ENCODE measurements at places on chromosomes 7 and 10. TPM values are rescaled to one million over a fixed set of nuclear protein-coding genes. Genes with fewer than 3 reads are reported as not detected.

ACTL6B gene
- not detected for total RNA-seq

AMZ1 gene
- total RNA-seq: not detected

TMEM176B gene
- total RNA-seq: not detected

GPR158 gene
- total RNA-seq: not detected

PAPOLB gene
- total RNA-seq: not detected

ST8SIA6 gene
- 0.52 TPM for total RNA-seq

NEUROD6 gene
- total RNA-seq: not detected

KLHDC10 gene
- 36.9 TPM for total RNA-seq

AVPI1 gene
- 305 TPM for total RNA-seq

CREM gene
- total RNA-seq: 30.2 TPM

CYP3A7 gene
- not detected for total RNA-seq

FMC1 gene
- total RNA-seq: 11.8 TPM

DGKB gene
- not detected for total RNA-seq

NRCAM gene
- total RNA-seq: 1.1 TPM

CPED1 gene
- total RNA-seq: not detected

SFRP4 gene
- total RNA-seq: not detected

RPEL1 gene
- not detected for total RNA-seq

ADRB1 gene
- total RNA-seq: 0.56 TPM

SPDYE9 gene
- not detected for total RNA-seq

DKK1 gene
- 31.8 TPM for total RNA-seq

MET gene
- total RNA-seq: 129 TPM

CAMK2G gene
- 13.7 TPM for total RNA-seq

CABCOCO1 gene
- not detected for total RNA-seq

BCAP29 gene
- total RNA-seq: 73.4 TPM

FOXI2 gene
- total RNA-seq: not detected

SERPINE1 gene
- 56.7 TPM for total RNA-seq

ANTXRL gene
- not detected for total RNA-seq

FAM171A1 gene
- 9.3 TPM for total RNA-seq

AKAP9 gene
- total RNA-seq: 39.2 TPM

LIMK1 gene
- total RNA-seq: 23.4 TPM

ATOH7 gene
- not detected for total RNA-seq

GLCCI1 gene
- 5.3 TPM for total RNA-seq

PNLIPRP1 gene
- total RNA-seq: not detected

TMED4 gene
- total RNA-seq: 49.7 TPM

GNGT1 gene
- total RNA-seq: not detected

AGMO gene
- not detected for total RNA-seq

METTL27 gene
- 4.4 TPM for total RNA-seq

GRID2IP gene
- total RNA-seq: not detected

MRPL32 gene
- 82.0 TPM for total RNA-seq

ATG9B gene
- total RNA-seq: 0.29 TPM

LRGUK gene
- total RNA-seq: 0.19 TPM

XRCC2 gene
- total RNA-seq: 5.2 TPM

KNDC1 gene
- 2.4 TPM for total RNA-seq

A1CF gene
- total RNA-seq: not detected

MMRN2 gene
- total RNA-seq: 1.5 TPM

SGPL1 gene
- 81.5 TPM for total RNA-seq

TMUB1 gene
- total RNA-seq: 30.1 TPM

IFIT1 gene
- 0.17 TPM for total RNA-seq

SPDYE6 gene
- not detected for total RNA-seq

OR2A1 gene
- not detected for total RNA-seq

ADIRF gene
- total RNA-seq: 89.0 TPM

IL2RA gene
- not detected for total RNA-seq

ZNF107 gene
- 4.6 TPM for total RNA-seq

All from MCF 10A (cell line).